BE2C (cell line): ENCODE measurements at places on chromosomes 5 and 9.

DNA sequence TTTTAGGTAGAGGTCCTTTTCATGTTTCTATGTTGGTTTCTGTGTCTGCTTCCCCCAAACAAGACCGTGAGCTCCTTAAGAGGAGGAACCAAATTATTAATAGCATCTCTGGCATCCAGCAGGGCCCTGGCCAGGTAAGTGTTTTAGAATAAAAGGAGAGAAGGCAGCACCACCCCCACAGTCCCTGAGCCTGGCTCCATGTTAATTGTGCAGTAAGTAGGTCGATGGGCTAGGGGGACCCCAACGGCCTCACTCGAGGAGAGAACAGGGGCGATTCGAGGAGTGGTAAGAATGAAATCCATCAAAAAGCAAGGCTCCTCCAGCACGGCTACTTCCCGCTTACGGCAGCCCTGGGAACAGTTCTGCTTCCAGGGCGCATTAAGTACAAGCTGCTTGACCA lies 67.0 kb downstream of the GABBR2 start:
- no peak for DNase-seq

GRCh38 chr5:160227012-160227411 lies 2.3 kb upstream of the FABP6 start:
- DNase-seq: no peak

DNA sequence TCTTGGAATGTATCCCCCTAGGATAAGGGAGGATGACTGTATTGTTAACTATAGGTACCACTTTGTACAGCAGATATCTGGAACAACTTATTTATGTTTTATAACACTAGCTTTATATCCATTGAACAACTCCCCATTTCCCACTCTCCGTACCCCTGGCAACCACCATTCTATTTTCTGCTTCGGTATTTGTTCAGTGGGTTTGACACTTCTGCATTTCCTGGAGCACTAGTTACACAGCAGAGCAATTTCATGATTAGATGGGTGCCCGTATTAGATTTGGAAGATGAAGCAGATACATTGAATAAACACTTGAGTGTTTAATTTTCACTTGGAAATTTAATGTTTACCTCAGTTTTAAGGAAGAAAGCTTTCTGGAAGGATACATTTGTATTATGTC lies 67.4 kb downstream of the SLC46A2 start:
- DNase-seq: no peak

- no peak for DNase-seq
These were observed 347.9 kb downstream of the CDH9 start for GRCh38 chr5:26690511-26690910.

DNA sequence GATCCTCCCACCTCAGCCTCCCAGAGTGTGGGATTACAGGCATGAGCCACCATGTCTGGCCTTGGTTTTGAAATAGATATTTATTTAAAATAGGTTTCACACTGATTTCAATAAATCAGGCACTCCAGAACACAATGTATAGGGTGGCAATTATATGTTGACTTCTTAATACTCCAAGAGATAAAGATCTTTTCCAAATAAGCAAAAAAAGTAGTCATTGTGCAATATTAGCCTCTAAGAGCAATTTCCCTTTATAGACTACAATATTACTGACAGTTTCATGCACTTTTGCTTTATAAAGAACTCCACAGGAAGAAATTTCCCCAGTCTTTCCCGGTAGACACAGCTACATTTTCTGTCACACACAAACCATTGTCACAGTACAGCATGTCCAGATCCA lies 23.4 kb upstream of the RUFY1 start:
- DNase-seq: no peak

DNA sequence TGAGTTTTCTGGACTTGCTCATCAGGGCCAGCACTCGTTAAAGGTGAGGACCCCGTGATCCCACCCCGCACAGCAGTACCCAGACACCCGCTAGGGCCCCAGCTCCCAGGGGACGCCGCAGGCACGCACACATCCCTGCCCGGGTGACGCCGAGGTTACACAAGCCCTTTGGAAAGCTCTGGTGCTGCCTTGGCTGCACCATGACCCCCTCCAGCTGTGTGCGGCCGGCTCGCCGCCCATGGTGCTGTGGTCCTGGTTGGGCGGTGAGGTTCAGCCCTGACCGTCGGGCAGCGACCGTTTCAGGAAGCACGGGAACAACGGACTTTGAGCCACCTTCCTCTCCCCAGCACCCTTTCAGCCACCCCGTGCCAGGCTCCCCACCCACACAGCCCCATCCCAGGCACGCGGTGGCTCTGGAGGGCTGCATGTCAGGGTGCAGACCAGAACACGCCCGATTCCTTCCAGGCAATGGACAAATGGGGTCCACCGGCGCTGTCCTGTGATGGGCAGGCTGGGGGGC lies 7.5 kb upstream of the SLC12A7 start:
- no peak for DNase-seq

GRCh38 chr5:41435276-41435675 lies 75.1 kb downstream of the PLCXD3 start:
- DNase-seq: no peak

DNA sequence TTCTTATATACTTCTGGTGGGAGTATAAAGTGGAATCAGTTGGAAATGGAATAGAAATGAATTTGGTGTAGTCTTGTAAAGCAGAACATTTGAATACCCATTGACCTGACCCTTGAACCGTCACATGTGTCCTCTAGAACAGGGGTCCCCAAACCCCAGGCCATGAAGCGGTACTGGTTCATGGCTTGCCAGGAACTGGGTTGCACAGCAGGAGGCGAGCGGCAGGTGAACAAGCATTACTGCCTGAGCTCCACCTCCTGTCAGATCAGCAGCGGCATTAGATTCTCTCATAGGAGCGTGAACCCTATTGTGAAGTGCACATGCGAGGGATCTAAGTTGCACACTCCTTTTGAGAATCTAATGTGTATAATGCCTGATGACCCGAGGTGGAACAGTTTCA lies 80.0 kb downstream of the RANBP17 start:
- no peak for DNase-seq

GRCh38 chr9:14417237-14417636 lies 103.3 kb upstream of the NFIB start:
- no peak for DNase-seq

GRCh38 chr9:110073356-110073905 lies 134.5 kb downstream of the C9orf152 start:
- no peak for DNase-seq

GRCh38 chr9:89603767-89604665 lies 796 bp upstream of the GADD45G start:
- DNase-seq: peak; percentile 89

- no peak for DNase-seq
These were observed 288.8 kb downstream of the ARL15 start for GRCh38 chr5:54021431-54022164.

DNA sequence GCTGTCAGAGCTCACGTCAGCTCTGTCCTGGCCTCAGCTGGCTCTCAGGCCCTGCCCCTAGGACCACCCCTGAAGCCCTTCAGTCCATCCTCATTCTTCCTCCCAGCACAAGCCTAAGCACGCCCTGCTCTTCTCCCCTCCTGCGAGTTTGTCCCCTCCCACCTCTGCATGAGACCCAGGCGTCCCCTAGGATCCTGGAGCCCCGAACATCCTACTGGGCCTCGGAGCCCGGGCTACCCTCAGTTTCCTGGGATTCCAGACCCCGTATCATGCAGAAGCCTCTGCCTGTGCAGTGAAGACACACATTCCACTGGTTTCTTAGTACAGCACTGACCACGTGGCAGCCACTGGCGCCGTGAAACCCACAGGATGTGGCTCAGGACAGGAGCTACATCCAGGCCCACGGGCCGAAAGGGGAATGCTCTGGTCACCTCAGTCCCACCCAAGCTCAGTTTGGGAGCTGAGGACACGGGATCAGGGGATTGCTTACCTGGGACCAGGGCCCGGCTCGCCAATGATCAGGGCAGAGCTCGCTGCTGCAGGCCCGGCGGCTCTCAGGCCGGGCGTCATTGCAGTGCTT lies 64.2 kb downstream of the ZNF354C start:
- no peak for DNase-seq

- DNase-seq: peak; percentile 43
These were observed at the start of gene ADAMTSL1 for GRCh38 chr9:18473652-18474279. ADAMTSL1 (plus strand) TSS chr9:18474153; CDS start chr9:18474233, 80 bp downstream.

DNA sequence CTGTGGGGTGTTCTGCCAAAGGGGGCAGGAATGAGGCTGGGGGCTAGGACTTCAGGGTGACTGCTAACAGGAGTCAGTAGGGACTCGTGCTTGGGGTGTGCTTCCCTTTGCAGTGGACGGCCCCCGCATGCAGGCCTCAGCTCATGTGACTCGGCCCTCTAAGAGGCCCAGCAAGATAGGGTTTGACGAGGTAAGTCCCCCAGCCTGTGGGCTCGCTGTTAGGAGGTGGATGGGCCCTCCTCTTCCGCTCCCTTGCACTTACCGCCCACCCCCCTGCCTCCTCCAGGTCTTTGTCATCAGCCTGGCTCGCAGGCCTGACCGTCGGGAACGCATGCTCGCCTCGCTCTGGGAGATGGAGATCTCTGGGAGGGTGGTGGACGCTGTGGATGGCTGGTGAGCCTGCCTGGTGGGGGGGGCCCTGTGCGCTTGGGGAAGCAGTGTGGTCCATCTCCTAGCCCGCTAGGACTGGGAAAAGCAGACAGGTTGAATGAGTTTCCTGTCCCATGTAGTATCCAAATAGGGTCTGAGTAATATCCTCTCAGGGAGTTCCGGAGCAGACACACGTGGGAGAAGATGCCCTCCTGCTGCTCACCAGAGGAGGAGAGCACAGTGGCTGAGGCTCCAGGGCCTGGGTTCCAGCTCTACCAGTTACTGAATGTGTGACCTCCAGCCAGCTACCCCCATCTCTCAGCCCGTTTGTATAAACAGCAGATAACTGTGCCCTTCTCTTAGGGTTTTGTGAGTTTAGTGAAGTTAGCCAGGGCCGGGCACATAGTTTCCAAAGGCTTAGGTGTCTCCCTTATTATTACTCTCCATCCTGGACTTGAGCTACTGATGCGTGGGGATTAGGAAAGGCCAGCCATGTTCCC lies 8.2 kb downstream of the CERCAM start:
- DNase-seq: no peak

DNA sequence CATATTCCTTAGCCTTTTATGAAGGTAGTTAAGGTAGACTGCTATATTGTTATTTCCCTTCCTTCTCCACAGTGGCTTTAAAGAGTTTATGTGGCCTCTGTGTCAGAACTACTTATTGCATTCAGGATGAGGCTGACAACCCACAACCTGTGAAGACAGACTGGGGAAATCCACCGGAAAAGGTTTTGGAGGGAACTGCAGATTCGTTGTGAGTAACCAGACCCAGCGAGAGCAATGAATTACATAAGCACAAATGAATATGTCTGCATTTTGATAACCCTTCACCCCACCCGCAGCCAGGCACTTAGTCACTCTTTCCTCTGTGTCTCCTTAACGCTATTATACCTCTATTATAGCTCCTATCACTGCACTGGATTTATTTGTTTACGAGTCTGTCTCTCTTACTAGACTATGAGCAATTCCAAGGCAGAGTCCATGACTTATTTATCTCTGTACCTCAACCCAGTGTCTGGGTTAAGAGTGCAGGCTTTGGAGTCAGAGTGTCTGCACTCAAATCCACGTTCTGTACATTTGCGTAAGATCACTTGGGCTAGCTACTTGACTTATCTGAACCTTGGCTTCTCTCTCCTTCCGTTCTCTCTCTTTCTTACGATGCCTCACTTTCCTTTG lies 19.2 kb downstream of the KCTD16 start:
- peak; percentile 75 for DNase-seq

- DNase-seq: peak; percentile 23
These were observed 176.0 kb downstream of the ZNF608 start for GRCh38 chr5:124570285-124571035.

- DNase-seq: no peak
These were observed 6.3 kb upstream of the NR5A1 start for GRCh38 chr9:124513376-124513994.

- DNase-seq: no peak
These were observed 62.2 kb downstream of the SNX18 start for GRCh38 chr5:54579591-54580295.

DNA sequence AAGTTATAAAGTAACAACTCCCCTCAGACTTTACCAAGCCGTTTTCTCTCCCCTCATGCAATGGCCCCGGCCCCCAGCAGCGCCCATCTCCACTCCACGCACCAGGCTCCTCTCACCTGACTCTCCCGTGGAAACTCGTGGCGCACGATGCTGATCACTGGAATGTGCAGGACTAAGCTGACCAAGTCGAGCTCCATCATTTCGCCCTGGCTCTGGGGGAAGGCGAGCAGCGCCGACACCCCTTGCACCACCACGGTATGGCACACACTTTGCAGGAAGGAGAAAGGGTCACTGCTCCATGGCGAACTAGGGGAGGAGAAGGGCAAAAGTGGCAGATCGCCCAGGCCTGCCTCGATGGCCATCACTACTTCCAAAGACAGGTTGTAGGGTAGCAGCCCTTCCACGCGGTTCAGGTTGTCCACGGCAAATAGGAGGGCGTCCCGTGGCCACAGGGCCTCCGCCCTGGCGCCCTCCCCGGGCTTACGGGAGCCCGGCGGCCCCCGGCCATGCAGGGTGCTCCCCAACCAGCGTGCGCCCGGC lies 1.2 kb downstream of the GRIN3A start:
- no peak for DNase-seq

DNA sequence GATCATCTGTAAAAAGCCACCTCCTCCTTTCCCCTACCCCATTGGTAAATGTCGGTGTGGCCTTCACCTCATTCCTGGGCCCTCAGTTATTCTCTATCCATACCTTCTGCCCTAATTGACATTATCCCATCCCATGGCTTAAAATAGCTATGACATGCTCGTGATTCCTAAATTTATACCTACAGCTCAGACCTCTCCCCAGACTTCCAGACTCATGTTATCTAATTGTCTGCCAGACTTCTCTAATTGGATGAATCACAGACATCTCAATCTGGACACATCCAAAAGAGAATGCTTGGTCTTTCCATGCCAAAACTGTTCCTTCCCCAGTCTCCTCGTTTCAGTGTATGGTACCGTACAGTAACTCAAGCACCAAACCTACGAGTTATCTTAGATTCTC lies 113.0 kb upstream of the GPR151 start:
- DNase-seq: no peak

DNA sequence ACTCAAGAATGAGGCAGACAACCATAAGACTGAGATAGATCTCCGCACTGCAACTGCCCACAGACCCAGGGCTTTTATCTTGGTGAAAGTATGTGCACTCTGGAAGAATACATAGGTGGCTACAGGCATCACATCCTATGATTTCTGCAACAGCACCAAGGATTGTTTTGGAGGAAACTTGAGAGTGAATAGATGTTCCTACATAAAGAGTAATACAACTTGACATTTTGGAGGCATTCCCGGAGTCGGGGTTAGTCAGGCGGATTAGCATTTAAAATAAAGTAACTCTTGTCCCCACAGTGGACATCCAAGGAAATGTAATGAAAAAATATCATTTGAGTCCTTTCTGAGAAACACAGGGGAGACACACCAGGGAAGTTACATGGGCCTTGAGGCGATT lies 26.7 kb downstream of the TMEM174 start:
- no peak for DNase-seq

GRCh38 chr5:14743601-14744295 lies 79.2 kb downstream of the OTULIN start:
- no peak for DNase-seq
